ENCODE measurements at places on chromosomes 12 and 14.
A peak's percentile ranks its signal among the peaks of the same experiment; 100 is the strongest.

DNA sequence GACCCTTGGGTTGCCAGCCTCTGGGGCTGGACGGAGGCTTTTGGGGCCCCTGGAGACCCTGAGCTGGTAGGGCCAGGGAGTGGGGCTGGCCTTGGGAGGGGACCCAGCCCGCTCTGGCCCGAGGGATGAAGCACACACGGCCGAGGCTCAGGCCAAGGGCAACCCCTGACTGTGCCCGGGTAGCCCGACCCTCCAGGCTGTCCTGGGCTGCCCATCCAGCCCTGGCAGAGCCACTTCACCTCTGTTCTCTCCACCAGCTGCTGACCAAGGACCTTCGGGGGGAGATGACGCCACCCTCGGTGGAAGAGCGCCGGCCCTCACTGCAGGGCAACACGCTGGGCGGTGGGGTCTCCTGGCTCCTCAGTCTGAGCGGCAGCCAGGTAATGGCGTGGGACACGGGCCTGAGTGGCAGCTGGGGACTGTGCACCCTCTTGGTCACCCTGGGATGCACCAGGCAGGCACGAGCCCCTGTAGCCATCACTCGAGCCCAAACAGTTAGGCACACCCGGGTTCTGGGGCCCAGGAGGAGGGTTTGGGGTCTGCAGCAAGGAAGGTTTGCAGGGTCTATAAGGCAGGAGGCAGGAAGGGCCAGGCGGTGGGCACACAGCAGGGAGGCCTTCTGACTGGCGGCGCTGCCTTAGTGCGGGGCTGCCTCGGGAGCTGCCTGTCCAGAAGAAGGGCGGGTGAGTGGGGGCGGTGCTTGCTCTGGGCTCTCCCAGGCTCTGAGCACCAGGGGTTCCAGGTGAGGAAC is 19.7 kb downstream of the ASPG start:
- no peak for DNase-seq

- no peak for DNase-seq
Measured at GRCh38 chr14:63345826-63346225, 27.1 kb upstream of the GPHB5 start.

- DNase-seq, result no peak
Measured at GRCh38 chr12:132341318-132342050, 12.1 kb upstream of the GALNT9 start.

DNA sequence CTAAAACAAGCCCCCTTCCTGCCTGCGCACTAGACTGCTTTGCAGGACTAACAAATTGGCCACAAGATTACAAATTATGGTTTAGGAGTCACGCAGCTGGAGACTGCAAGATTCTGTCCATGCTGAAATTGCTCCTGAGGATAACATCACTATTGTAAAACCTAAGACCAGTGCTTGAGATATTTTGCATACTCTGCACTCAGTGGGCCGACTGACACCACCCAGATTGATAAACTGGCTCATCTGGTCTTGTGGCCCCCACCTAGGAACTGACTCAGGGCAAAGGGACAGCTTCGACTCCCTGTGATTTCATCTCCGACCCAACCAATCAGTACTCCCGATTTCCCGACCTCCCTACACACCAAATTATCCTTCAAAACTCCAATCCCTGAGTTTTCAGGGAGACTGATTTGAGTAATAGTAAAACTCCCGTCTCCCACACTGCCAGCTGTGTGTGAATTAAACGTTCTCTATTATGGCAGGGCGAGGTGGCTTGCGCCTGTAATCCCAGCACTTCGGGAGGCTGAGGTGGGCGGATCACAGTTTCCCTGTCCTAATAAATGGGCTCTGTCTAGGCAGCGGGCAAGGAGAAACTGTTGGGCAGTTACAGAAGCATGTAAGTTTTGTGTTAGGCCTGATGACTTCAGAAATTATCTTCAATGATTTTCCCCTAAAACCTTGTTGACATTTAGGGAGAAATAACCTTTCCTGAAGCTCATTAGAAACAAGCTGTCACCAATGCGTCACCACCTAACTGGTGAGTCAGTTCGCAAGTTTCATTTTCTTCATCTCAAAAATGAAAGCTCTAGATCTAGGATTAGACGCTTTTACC is 5.3 kb upstream of the UBC start:
- DNase-seq, result peak; percentile 43

DNA sequence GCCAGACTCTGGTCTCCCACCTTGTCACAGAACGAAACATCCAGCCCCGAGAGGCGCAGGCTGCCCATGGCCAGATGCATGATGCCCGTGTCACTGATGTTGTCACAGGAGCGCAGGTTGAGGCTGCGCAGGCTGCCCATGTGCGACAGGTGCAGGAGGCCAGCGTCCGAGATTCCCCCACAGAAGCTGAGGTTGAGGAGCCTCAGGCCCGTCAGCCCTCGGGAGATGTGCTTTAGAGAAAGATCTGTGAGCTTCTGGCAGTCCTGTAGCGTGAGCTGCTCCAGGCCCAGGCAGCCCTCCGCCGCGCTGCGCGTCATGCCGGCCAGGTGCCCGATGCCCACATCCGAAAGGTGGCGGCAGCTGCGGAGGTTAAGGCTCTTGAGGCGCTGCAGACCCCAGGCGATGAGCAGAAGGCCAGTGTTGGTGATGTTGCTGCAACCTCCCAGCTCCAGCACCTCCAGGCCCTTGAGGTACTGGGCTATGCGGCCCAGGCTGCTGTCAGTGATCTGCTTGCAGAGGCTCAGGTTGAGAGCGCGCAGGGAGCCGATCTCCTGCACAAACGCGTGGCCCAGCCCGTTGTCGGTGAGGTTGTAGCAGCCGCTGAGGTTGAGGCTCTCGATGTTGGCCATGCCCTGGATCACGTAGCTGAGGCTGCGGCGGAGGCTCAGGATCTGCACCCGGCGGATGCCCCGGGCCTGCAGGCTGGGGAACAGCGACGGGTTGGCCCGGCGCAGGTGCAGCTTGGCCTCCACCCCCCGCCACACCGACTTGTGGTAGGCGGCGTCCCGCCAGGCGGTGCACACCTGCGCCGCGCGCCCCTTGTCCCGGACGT is 991 bp downstream of the FBXL14 start:
- peak; percentile 54 for DNase-seq

- no peak for DNase-seq
Measured at GRCh38 chr12:6370994-6371754, 4.2 kb downstream of the SCNN1A start.

DNA sequence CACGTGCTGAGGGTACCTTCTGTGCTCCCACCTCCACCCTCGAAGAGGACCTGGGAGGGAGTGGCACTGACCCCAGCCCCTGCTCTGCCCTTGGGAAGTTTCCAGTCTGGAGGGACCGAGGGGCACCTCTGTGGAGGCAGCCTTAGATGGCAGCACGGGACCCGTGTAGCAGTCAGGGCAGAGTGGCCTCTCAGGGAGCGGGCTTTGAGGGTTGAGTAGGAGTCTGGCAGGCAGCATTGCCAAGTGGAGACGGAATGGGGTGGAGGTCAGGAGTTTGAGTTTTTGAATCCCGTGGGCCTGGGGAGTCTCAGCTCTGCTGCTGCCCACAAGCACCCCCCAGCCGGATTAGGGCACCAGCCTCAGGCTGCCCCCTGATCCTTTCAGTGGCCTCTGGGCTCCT is 21.6 kb downstream of the KIF26A start:
- no peak for DNase-seq

DNA sequence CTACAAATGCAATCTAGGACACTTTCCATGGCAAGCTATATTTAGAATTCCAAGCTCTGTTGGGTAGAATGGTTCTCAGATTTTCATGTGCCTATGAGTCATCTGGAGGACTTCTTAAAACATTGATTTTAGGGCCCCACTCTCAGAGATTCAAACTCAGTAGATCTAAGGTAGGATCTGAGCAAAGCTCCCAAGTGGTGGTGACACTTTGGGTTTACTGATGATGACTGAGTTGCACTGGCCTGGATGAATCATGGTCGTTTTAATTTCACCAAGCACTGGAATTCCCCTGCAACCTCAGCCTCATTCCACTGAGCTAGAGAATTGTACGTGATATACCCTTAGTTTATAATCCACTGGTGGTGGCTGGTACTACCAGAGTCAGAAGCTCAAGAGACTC is 86.5 kb downstream of the PPM1H start:
- DNase-seq, result no peak

GRCh38 chr12:54956818-54957641 is 27.5 kb downstream of the TESPA1 start:
- no peak for DNase-seq

- no peak for DNase-seq
Measured at GRCh38 chr12:64944966-64945365, 120.5 kb downstream of the TBC1D30 start.

DNA sequence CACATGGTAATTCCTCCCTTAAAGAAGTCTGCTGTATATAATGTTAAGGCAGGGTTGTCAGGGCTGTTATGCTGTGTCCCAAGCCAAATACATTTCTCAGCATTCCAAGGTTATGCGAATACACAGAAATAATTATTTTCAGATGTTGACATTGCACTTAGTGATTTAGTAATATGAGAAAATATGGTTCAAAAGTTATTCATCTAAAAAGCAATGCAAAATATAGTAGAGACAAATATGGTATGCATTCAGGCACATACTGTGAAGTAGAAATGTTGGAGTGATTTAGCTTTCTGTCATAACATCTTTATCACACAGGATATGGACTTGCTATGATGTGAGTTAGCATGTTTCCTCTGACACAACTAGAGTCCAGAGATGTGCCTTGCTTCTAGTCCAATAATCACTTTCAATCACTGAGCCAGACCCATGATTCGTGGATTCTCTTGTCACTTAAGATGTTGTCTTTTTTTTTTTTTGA is 70.0 kb downstream of the PDE3A start:
- no peak for DNase-seq
